ENCODE measurements at places on chromosomes 11 and 22.

- DNase-seq: no peak
Measured at GRCh38 chr11:134980819-134981710, 569.0 kb upstream of the B3GAT1 start.

GRCh38 chr11:17933708-17934107 is 79.1 kb downstream of the SERGEF start:
- DNase-seq: no peak

GRCh38 chr11:31801298-31801702 is 9.8 kb downstream of the PAX6 start:
- DNase-seq: no peak

DNA sequence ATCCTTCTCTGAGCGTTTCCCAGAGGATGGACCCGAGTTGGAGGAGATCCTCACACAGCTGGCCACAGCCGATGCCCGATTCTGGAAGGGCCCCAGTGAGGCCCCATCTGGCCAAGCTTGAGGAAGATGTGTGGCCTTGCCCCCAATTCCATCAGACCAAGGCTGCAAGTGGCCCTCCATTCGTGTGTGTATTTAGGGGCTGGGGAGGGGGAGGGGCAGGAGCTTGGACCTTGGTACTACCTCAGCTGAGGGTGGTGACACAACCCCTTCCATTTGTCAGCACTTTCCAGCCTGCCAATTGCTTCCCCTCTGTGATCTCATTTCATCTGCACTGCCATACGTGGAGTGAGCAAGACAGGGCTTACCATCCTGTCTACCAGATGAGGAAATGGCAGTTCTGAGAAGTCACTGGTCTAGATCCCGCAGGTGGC is 1.3 kb upstream of the BBS1 start:
- no peak for DNase-seq

- no peak for DNase-seq
Measured at GRCh38 chr11:46431211-46431610, 39.6 kb upstream of the CHRM4 start.

GRCh38 chr11:126951465-126951864 is 49.1 kb downstream of the KIRREL3 start:
- DNase-seq: no peak

- no peak for DNase-seq
Measured at GRCh38 chr11:80521592-80521991, 1080.8 kb upstream of the TENM4 start.

DNA sequence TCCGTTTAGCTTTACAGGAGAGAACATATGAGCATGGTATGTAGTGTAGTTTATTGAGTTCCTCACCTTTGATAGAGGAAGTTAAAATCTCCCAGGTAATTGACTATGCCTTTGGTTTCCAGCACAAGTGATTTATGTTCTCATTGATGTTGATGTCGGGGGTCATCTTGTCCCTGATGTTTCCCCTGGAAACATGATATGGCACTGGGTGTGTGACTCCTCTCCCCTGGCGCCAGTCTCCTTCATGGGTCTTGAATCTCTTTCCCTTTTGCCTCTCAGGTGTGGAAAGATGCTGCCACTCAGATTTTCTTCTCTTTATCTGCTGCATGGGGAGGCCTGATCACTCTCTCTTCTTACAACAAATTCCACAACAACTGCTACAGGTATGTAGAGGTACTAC is 28.3 kb downstream of the SLC6A5 start:
- DNase-seq: no peak

DNA sequence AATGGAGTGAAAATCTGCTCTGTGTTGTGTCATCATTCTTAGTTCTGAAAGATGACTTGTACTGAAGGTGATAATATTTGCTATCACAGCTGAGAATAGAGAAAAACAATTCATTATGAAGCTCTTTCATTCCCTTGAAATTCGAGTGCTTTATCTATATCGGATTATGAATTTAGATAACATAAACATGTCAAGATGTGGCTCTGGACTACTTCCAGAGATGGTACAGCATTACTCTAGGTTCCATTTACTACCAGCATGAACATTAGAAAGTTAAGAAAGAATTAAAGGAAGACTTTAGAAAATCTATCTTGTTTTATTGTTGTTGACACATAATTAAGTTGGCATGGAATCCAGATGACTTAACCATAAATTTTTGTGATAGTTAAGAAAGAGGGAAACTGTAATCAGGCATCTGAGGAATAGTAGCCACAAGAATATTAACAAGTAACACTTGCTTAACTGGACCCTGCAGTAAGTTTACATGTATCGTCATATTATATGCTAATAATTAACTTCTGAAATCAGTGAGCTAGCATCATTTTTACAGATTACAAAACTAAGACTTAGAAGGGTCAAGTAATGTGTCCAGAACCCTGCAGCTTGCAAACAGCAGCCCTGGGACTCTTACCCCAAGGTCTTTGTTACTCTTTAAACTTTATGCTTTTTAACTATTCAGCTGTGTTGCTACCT is 182.6 kb downstream of the DDX10 start:
- no peak for DNase-seq

GRCh38 chr11:75668451-75669297 is at the start of gene MAP6:
TSS of gene MAP6 (minus strand) at chr11:75669038. CDS start at chr11:75668369, 669 bp downstream.
- DNase-seq: peak; percentile 59

GRCh38 chr11:58647141-58647699 is 24.8 kb downstream of the CNTF start:
- no peak for DNase-seq
